Activated T-helper 1 cell treated with anti-CD3 and anti-CD28 coated beads, Interleukin-2, amount 50 U/mL, for 16 hours (primary cell): ENCODE measurements at places on chromosomes 1 and 21.

DNA sequence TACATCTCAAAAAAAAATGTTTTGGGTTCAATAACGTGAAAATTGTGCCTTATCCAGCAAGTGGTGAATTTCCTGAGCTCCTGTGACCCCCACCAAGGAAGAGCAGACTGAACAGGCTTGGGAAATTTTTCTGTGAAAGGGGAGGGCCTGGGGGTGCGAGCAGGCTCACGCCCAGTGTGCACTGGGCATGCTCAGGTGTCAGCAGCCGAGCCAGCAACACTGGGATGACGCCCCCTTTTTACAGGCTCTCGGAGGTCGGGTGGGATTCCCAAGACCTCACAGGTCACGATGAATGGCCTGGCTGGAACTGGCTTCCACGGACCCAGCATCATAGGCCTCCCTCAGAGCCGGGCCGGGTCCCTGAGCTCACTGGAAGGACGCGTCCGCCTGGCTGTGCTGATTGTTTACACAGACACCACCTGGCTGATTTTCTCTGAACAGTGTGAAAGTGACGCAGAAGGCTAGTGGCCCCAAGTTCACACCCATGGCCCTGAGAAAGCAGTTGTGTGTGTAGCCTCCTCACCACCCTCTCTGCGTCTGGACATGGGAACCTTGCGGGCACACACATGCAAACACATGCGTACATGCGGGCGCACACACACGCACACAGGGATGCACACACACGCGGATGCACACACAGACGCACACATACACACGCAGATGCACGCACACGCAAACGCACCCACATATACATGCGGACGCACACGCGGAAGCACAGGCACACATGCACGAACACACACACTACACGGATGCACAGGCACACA is 9.2 kb downstream of the CSTB start:
- no peak for DNase-seq

DNA sequence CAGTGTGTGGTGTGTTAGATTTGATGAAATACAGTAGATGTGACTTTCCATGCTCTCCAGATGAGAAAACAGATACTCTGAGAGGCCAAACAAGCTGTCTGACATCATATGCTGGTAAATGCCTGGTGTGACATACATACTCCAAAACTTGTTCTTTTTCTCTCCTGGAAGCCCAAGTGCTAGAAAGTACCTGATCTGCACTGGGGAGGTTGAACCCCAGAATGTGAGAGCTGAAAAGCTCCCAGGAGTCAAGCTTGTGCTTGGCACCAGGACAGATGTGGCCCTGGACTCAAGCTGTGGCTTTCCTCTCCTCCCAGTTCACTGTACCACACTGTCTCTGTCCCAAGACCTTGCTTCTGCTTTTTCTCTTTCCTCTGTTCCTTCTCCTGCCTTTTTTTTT is 389.0 kb upstream of the USP24 start:
- no peak for DNase-seq

DNA sequence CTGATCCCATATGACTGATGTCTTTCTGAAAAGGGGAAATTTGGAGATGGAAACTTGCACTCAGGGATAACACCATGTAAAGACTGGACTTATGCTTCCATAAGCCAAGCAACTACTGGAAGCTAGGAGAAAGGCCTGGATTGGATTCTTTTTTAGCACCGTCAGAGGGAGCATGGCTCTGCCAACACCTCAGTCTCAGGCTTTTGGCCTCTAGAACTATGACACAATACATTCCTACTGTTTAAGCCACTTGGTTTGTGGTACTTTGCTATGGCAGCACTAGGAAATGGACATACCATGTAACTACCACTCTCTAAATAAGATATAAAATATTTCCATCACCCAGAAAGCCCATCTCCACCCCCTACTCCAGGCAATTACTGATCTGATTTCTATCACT is 139.7 kb downstream of the CYYR1 start:
- no peak for DNase-seq

DNA sequence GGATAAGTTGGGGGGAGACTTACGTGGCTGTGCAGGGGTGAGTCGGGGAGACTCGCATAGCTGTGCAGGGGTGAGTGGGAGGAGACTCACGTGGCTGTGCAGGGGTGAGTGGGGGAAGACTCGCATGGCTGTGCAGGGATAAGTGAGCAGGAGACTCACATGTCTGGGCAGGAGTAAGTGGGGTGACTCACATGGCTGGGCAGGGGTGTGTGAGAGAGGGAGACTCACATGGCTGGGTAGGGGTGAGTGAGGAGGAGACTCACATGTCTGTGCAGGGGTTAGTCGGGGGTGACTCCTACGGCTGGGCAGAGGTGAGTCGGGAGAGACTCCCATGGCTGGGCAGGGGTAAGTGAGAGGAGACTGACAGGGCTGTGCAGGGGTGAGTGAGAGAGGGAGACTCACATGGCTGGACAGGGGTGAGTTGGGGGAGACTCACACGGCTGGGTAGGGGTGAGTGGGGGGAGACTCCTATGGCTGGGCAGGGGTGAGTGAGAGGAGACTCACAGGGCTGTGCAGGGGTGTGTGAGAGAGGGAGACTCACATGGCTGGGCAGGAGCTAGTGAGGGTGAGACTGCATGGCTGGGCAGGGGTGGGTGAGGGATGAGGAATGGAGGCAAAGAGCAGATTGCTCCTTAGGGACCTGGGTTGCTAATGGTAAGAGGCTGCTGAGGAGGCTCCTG is 56.0 kb upstream of the ABCG1 start:
- no peak for DNase-seq

DNA sequence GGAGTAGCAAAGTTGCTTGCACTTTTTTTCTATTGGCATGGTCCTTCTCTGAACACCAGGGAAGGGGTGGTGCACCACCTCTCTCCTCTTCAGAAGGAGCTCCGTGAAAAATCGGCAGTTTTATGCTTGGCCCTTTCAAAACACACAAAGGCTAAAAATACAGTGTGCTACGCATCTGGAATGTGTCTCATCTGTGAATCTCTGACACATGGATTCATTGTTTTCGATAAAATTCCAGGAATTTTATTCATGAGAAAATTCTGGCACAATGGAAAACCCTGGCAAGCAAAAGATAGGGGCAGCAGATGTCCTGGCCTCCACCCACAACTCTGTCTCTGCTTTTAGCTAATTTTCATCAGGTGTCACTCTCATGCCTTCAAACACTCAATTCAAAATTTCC is 42.9 kb downstream of the ERG start:
- no peak for DNase-seq

GRCh38 chr1:174812656-174813055 is 187.1 kb upstream of the CACYBP start:
- no peak for DNase-seq

GRCh38 chr1:15436881-15437442 is 1.3 kb upstream of the CTRC start:
- DNase-seq = no peak

- DNase-seq = no peak
Observed at GRCh38 chr1:25485536-25486411, 55.1 kb downstream of the MACO1 start.

DNA sequence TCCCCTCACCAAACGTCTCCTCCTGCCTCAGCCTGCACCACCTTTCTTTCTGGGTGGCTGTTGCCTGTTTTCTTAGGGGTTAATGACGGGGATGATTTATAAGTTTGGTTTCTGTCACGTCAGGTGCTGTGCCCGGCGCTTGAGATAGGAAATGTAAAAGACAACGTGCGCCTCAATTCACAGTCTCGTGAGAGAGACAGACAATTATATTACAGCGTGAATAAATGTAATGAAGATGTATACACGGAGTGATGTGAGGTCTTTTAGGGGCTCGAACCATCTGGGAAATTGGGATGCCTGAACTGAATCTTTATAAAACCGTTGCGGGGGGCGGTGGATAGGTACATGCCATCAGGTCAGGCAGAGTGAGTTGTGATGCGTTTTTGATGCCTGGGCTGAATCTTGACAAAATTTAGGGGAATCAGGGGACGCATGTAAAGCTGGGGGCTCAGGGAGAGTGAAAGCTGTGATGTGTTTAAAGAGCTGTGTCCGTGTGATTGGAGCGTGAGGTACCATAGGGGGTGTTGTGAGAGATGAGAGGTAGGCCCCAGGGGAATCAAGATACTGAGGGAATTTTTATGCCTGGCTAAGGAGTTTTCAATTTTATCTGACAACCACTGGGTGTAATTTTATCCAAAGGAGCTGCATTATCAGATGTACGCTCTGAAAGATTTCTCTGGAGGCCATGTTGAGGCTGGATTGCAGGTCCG is 831 bp downstream of the TIPRL start:
- no peak for DNase-seq

GRCh38 chr1:53048960-53049573 is 12.9 kb upstream of the PODN start:
- DNase-seq = no peak

GRCh38 chr1:29384496-29385015 is 148.2 kb downstream of the PTPRU start:
- no peak for DNase-seq

GRCh38 chr21:14557413-14557812 is 11.3 kb upstream of the SAMSN1 start:
- no peak for DNase-seq

GRCh38 chr1:230076121-230076520 is 9.1 kb downstream of the GALNT2 start:
- DNase-seq = no peak

DNA sequence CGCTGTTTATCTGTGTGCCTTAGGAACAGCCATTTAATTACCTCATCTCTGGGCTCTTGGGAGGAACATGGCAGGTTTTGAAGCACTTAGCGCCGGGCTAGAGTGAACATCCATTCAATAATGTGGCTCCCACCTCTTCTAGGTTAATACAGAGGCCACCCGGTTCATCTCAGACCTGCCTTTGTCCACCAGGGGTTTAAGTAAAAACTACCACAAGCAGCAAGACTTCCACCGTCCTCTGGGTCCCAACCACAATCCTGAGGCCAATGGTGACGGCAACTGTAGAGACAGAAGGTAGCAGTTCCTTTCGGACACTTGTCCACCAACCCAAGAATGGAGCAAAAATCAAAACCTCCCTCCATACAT is 924 bp upstream of the DDOST start:
- no peak for DNase-seq

- no peak for DNase-seq
Observed at GRCh38 chr1:226223786-226224244, 351 bp downstream of the MIXL1 start.

- peak; percentile 44 for DNase-seq
Observed at GRCh38 chr1:203593723-203594122, 32.9 kb upstream of the ATP2B4 start.

GRCh38 chr1:240058049-240058448 is 33.6 kb upstream of the FMN2 start:
- DNase-seq = no peak

GRCh38 chr21:43304621-43305335 is 122.2 kb downstream of the SIK1 start:
- no peak for DNase-seq

DNA sequence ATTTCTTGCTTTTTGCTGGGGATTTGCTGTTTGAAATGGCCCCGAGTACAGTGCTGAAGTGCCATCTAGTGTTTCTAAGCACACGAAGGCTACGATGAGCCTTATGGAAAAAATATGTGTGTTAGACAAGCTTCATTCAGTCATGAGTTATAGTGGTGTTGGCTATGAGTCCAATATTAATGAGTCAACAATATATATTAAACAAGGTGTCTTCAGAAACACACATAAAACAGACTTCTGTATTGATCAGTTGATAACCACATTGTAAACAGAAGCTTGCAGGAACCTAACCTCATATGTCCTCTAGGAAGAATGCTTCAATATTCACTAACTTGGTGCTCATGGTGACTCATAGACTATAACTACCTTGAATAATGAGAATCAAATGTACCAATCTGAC is 1.7 kb upstream of the GJB5 start:
- DNase-seq = no peak

DNA sequence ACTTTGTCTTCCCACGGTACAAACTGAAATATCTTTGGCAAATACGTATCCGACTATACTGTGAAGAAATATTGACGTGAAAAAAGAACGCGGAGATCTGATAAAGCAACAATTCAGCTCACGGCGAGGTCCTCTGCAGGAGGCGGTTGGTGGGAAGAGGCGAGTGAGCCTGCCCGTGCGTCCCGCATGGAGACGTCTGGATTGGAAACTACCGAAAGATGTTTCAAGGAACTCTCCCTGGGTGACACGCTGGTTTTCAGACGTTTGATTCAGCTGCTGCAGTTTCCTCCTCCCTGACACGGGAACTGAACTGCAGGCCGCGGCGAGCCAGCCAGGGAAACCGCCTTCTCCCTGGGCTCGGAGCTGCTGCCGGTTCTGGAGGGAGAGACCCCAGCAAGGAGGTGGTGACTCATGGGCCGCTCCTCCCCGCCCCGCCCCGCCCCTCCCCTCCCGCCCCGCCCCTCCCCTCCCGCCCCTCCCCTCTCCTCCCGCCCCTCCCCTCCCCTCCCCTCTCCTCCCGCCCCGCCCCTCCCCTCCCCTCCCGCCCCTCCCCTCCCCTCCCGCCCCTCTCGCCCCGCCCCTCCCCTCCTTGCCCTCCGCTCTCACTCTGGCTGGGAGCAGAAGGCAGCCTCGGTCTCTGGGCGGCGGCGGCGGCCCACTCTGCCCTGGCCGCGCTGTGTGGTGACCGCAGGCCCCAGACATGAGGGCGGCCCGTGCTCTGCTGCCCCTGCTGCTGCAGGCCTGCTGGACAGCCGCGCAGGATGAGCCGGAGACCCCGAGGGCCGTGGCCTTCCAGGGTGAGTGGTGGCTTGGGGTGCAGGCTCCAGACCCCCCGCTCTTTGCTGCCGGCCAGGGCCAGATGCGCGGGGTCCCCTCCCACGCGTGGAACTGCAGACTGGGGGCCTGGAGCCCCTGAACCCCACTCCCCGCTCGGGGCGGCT is at the start of gene COL6A1:
TSS of gene COL6A1 (plus strand) at position 620 of the 941 bp plus-strand sequence. CDS start at position 701, 81 bp downstream.
- no peak for DNase-seq

GRCh38 chr1:183632964-183633363 is 2.6 kb downstream of the ARPC5 start:
- no peak for DNase-seq

- DNase-seq = no peak
Observed at GRCh38 chr1:63148825-63149645, 173.3 kb upstream of the FOXD3 start.

DNA sequence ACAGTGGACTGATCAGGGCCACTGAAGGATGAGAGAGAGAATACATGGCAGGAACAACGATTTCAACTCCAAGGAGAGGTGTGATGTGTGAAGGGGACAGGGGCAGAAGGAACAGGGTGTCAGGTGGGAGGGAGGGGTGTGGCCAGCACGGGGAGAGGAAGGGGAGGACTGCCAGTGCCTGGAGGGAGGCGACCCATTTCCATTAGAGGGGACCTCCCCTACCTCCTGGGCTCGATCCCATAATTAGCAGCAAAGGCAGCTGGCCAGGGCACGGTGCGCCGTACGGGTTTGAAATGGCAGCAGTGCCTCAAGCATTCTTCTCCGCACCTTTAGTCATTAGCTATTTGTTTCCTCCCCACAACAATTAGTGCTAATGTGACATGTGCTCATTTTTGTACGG is 22.7 kb downstream of the CRYAA start:
- no peak for DNase-seq

DNA sequence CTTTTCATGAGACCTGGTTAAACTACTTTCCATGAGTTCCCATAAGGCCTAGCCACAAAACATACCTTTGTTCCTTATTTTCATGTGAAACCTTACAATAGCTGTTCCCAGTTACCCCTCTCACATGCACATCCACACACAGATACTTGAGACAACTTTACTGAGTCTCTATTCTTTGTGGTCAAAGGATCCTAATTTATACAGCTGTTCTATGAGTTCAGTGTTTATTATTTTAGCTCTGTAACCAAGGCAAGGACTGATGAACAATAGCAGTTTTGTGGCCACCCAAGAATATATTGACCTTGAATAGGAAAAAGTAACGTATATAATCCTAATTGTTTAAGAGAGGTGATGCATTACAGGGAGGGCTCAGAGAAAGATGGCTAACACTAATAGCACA is 160.5 kb upstream of the CACYBP start:
- DNase-seq = no peak
